ENCODE measurements at places on chromosomes 13 and 19. TPM values are rescaled to one million over a fixed set of nuclear protein-coding genes. Genes with fewer than 3 reads are reported as not detected.
A peak's percentile ranks its signal among the peaks of the same experiment; 100 is the strongest.

GRCh38 chr13:77740097-77740735 is 42.7 kb downstream of the SLAIN1 start:
- DNase-seq: no peak

GRCh38 chr13:61024046-61024445 is 391.6 kb downstream of the PCDH20 start:
- DNase-seq: no peak

DNA sequence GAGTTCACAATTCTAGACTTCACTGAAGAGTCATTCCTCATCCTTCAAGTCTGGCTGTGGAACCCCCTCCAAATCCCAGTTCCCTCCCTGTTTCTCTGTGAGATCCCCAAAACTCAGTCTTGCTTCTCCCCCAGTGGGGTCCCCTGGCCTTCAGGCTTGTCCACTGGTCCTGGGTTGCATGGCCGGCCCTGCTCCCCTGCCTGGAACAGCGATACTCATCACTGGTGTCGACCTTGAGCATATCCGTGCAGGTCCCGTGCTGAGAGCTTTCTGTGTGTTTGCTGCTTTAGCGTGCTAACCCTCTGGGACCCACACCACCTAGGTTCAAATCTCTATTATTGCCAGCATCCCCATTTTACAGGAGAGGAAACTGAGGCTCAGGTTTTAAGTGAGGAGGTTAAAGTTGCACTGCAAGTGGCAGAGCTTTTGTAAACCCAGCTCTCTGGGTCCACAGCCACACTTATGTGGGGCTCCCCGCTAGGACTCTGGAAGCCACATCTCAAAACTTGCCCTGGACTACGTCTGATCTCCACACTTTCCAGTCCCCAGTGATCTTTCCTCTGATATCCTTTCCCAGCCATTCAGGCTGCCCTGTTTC is 15.5 kb downstream of the LIPE start:
- DNase-seq: no peak

DNA sequence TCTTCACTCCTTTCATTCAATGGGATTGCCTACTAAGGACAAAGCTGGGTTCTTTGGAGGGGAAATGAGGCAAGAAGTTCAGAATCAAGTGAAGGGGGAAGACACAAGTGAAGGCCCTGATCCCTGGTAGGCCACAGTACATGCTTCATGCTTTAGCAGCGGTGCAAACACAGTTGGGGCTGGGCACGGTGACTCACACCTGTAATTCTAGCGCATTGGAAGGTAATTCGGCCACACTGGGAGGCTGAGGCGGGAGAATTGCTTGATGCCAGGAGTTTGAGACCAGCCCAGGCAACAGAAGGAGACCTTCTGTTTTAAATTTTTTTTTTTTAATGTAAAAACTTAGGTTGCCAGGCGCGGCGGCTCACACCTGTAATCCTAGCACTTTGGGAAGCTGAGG is 23.4 kb upstream of the GATAD2A start:
- no peak for DNase-seq

GRCh38 chr13:71867131-71867814 is at the start of gene DACH1:
DACH1 (minus strand) TSS chr13:71867204.
- DNase-seq: peak; percentile 45

GRCh38 chr19:6424195-6424938 is at the start of gene KHSRP:
KHSRP (minus strand) TSS chr19:6424811; CDS start chr19:6424701, 110 bp downstream.
- no peak for DNase-seq

DNA sequence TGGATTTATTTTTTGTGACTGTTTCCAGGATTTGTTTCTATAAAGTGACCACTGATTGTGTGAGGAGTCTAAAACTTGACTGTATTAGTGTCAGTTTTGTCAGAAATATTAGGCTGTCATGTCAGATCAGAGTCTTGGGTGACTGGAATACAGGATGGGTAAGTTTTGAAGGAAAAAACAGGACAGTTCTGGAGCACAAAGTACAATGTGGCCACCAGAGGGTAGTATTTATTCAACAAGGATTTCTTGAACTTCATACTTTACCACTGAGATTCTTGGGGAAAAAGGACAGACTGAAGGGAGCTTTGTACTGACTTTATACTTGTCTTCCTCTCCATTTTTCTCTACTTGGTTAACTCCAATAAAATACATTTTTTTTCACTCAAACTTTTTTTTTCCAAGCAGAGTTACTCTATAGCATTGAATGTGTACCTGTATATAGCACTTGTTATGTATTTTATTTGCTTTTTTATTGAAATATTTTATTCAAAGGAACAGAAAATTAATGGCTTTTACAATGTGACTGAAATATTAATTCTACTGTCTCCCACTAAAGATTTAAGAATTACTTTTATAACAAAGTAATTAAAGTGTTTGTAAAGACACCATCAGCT is 51.1 kb downstream of the LMO7 start:
- no peak for DNase-seq

GRCh38 chr19:45276284-45276687 is 25.2 kb downstream of the MARK4 start:
- DNase-seq: no peak

DNA sequence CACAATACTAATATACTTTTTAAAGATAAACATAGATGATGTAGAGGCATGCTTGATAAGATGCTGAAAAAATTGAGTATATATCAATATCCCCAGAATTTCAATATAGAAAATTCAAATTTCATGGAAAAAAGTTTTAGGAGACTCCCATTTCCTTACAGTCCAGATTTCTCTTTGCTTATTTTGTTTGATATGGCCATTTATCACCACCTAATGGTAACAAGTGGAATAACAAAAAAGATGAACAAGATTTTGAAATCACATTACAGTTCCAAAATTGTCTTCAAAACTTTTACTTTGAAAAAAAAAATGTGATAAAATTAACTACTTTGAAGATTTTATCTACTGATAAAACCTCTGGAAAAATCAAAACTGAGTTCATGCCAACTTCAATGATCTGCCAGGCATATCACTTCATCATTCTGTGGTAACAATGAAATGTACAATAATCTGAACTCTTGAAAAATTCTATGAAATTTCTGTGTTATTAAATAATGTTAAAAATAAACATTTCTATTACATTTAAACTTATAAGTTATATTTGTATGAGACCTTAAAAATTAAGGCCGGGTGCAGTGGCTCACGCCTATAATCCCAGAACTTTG is 17.5 kb downstream of the MIPEP start:
- no peak for DNase-seq

GRCh38 chr19:16078759-16079707 is 2.7 kb downstream of the TPM4 start:
- no peak for DNase-seq

DNA sequence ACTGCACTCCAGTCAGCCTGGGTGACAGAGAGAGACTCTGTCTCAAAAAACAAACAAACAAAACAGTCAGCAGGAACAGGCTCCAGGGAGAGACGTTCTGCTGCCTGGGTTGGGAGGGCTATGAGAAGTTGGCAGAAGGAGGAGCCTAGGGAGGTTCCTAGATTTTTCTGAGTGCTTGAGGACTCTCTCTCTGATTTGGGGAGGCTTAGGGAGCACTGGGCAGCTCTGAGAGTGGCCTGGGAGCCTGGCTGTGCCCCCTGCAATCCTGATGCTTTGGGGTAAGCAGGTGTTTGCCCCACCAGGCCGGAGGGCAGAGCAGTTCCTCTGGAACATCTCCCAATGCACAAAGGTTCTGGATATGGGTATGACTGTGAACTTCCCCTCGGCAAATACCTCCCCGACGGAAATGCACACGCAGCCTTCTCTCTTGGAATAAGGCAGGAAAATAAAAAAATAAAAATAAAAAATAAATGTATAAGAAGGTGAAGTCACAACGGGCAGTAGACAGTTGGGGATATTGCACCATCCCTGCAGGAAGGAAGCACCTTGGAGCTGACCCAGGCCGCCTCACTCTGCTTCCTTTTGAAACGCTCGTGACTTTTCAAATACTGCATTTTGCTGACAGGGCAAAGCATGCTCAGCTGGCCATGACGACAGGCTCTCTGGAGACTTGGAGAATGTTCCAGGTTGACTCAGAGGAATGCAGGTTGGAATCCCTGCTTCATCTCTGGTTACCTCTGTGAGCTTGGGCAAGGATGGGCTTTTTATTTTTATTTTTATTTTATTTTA is 26.5 kb upstream of the HOMER3 start:
- no peak for DNase-seq

GRCh38 chr19:49327878-49328544 is 3.0 kb upstream of the SLC6A16 start:
- no peak for DNase-seq

- no peak for DNase-seq
Observed at GRCh38 chr13:45786293-45786920, 65.1 kb downstream of the SIAH3 start.

DNA sequence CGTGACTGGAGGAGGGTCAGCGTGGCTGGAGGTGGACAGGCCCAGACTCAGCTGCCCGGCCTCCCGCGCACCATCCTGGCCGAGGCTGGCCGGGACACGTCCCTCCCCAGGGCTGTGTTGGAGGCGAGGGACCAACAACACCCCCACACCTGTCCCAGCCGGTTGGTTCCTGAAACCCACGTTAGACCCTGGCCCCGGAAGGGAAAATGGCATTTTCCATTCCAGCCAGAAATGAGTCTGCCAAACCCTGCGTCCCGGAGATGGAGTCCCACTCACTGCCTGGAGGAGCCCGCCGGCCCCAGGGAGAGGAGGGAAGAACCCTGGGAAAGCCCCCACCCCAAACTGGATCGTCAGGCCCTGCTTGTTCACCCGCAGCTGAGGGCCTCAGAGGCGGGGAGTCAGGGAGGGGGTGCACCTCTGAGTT is 4.8 kb upstream of the WDR18 start:
- no peak for DNase-seq

DNA sequence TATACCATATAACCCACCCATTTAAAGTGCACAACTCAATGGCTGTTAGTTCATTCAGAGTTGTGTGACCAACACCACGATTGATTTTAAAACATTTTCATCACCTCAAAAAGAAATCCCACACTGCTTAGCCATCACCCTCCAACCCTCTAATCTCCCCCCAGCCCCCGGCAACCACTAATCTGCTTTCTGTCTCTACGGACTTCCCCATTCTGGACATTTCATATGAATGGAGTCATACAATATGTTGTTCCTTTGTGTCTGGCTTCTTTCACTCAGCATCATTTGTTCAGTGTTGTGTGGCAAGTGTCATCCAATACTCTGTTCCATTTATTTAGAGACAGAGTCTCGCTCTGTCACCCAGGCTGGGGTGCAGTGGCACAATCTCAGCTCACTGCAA is 4.0 kb upstream of the PNMA8B start:
- DNase-seq: no peak

The ZNF112 gene
- total RNA-seq: 24.8 TPM

The APOE gene
- 68.9 TPM for total RNA-seq

The DHDH gene
- total RNA-seq: not detected

The C5AR1 gene
- total RNA-seq: 0.16 TPM

The SIGLEC8 gene
- 2.0 TPM for total RNA-seq

The ZNF581 gene
- total RNA-seq: 5.6 TPM

The NANOS3 gene
- total RNA-seq: 5.6 TPM

The PIAS4 gene
- total RNA-seq: 22.5 TPM

The MZF1 gene
- 13.1 TPM for total RNA-seq

The RHPN2 gene
- 3.0 TPM for total RNA-seq
